Stimulated activated CD4-positive, alpha-beta T cell treated with anti-CD3 and anti-CD28 coated beads, Interleukin-12 subunit alpha, Interleukin-12 subunit beta, amount 100 ng/mL, for 24 hours (primary cell): ENCODE measurements at places on chromosomes 13 and 19.

- no peak for DNase-seq
Observed at GRCh38 chr13:35714588-35715377, 238.3 kb upstream of the MAB21L1 start.

DNA sequence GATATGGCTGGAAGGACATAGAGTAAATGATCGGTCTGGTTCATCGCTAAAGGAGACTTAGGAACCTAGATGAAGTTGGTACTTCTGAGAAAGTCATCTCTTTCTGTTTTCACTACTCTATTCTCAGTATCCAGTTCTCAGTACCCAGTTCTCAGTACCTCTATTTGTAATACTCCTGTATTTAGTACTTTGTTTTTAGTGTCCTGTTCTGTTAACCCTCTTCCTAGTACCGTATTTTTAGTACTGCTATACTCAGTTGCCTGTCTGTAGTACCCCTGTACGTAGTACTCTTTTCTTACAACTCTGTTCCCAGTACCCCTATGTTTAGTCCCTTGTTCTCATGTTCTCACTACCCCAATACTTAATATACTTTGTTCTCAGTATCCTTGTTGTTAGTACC lies 1.2 kb downstream of the RFXAP start:
- no peak for DNase-seq

- DNase-seq, result no peak
Observed at GRCh38 chr13:48749144-48749543, 95.4 kb downstream of the CYSLTR2 start.

DNA sequence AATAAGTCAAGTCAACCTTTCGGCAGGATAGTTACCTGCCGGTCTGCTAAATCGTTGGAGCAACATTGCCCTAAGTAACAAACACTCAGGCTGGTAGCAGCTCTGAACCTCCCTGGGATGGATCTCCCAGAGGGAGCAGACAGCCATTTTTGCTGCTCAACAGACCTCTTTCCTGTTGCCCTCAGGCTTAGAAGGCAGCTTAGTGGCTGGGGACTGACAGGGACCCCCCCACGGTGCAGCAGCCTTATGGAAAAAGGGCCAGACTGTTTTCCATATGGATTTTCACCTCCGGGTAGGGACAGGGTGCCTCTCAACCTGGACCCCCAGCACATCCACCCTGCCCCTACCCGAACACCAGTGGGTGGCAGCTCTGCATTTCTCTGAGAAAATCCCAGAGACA lies 49.7 kb downstream of the UBL3 start:
- DNase-seq, result no peak

- no peak for DNase-seq
Observed at GRCh38 chr13:37716420-37717195, 118.0 kb upstream of the POSTN start.

GRCh38 chr13:23639674-23640073 lies 69.5 kb downstream of the TNFRSF19 start:
- DNase-seq, result no peak

DNA sequence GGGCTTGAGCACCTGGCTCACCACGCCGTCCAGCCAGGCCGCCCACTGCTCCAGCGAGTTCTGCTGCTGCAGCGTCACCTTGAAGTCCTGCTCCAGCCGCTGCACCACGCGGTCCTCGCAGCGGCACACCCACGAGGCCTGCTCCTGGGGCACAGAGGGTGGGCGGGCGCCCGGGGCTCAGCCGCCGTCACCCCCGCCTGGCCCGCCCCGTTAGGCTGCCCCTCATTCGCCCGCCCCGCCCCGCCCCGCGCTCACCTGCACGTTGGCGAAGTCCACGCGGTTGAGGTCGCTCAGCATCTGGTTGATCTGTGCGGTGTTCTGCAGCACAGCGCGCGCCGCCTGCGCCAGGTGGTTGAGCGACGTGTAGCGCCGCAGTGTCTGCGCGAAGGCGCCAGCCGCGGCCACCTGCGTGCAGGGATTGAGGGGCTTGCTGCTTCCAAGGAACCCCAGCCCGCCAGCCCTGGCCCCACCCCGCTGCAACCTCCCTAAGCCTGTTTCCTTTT lies 11.3 kb downstream of the DCAF15 start:
- DNase-seq, result no peak
